ENCODE measurements at places on chromosomes 7 and 10. TPM values are rescaled to one million over a fixed set of nuclear protein-coding genes. Genes with fewer than 3 reads are reported as not detected.

- DNase-seq, result no peak
Measured at GRCh38 chr10:95502377-95502776, 58.8 kb downstream of the SORBS1 start.

- DNase-seq, result no peak
Measured at GRCh38 chr10:78304091-78305045, 270.7 kb downstream of the RPS24 start.

DNA sequence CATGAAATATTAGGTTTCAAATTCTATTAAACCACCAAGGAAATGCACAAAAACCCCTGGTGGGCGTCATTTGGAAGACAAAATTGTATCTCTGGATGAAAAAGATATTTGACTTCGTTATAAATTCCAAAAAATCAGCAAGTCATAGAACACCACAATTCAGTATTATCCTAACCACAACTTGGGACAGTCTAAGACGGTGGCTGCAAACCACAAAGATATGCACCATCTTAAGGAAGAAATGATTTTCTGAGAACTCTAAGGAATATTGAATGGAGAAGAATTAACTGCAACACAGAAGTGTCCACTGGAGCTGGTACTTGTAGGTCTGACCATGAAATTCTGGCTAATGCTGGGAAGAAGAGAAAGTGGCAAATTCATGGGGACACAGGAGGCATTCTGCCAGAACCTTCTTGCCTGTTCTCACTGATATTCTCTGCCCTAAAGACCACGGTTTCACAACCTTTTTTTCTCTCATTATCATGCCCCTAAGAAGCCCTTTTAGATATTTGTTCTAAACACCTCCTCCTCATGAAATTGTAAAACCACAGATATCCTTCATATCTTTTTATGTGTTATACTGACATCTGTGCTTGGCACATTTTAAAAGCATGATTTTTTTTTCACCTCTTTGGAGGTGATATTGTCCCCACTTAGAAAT is 92.9 kb downstream of the SFMBT2 start:
- no peak for DNase-seq

GRCh38 chr7:112145206-112145605 is 61.0 kb downstream of the DOCK4 start:
- DNase-seq, result no peak

GRCh38 chr10:17022896-17023295 is 106.7 kb downstream of the CUBN start:
- DNase-seq, result no peak

GRCh38 chr10:31770307-31770902 is 158.2 kb downstream of the ARHGAP12 start:
- DNase-seq, result no peak

DNA sequence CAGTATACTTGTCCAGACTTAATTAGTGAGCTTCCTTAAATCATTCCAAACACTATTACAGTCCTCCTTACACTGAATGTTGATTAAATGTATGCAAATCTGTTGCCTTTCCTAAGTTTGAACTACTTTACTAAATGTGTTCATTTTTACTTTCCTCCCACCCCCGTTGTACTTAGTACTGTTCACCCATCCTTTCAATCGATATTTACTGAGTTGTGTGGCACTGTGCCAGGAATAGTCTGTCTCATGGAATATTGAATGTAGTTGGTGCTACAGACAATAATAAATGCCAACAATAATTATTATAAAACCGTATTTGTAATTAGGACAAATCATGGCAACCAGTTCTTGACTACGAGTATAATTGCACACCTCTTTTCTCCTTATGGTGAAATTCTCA is 335.7 kb downstream of the GPR37 start:
- no peak for DNase-seq

DNA sequence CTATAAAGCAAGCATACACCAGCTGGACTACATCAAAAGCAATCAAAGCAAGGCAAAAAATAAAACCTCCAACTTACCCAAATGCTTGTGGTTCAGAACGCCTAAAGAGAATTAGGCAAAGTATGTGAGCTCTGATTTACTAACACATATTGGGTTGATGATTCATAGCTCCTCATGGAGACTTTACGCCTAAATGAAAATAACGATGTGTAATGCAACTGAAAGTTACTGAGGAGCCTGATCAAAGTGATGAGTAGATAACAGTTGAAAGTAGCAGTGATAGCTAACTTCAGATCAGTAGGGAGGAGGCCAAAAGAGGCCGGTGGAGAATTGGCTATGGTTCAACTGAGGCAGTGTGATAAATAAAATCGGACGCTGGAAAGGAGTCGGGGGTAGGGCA is 85.0 kb downstream of the MPP7 start:
- no peak for DNase-seq

- DNase-seq, result no peak
Measured at GRCh38 chr10:91935886-91936285, 12.3 kb downstream of the BTAF1 start.

GRCh38 chr7:23893942-23894891 is 184.2 kb downstream of the STK31 start:
- no peak for DNase-seq

- no peak for DNase-seq
Measured at GRCh38 chr10:3945026-3945425, 160.0 kb upstream of the KLF6 start.

DNA sequence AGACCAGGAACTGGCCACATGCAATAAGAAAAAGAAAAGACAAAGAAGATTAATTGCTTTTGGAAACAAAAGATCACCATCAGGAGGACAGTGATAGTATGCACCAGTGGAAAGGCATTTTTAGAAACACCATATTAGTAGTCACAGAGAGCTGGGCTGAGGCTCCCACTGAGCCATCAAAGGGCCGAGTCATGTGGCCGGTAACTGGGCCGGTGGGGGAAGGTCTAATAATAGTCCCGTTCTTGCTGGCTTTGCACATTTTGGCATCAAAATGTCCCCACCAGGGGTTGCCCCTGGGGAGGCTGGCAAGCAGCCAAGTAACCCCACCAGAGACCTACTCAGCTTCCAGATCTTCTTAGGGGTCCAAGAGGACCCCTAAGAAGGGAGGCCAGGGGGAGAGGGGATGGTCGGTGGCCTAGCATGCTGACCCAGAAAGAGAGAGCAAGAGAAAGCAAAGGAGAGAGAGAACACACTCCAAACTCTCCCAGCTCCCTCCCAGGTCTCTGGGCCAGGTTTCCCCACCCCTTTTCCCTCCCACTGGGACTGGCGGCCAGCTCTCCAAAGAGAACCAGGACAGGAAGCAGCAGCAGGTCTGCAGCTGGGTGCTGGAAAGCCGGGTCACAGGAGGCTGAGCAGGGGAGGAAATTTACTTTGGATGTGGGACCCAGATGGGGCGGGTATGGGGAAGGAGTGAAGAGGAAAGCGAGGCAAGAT is 70.2 kb upstream of the FGFR2 start:
- peak; percentile 88 for DNase-seq

DNA sequence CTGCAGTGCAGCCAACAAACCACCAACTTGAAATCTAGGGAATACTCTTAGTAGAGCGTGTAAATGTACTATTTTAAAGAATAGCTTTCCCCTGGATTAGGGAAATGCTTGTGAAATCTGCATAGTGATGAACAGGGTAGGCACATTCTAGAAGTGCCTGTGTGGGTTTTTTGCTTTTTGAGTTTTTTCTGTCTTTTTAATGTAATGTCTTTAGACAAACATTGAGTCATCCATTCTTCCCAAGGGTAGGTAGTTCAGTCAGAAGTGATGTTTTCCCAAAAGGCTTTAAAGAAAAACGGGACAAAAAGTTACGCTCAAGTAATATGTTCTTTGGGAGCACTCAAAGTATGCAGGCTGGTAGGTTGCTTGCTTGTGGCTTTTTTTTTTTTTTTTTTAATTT is 130.0 kb downstream of the AUTS2 start:
- no peak for DNase-seq

- peak; percentile 79 for DNase-seq
Measured at GRCh38 chr10:97539523-97540200, 32.9 kb upstream of the ANKRD2 start.

DNA sequence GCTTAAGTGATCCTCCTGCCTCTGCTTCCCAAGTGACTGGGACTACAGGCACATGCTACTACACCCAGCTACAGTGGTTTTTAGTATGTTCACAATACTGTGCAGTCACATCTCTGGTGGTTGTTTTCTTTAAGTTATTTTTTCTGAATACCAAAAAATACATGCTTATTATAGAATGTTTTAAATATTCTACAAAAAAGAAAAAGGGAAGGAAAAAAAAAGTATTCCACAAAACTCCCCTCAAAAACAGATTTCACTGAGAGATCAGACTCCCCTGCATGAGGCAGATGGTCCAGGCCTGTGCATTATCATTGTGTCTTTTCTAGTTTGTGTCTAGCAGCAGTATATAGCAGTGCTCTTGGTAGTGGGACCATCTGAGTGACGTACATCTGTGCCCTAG is 36.8 kb downstream of the OGDH start:
- DNase-seq, result no peak

GRCh38 chr10:61779276-61779675 is 116.5 kb downstream of the CABCOCO1 start:
- DNase-seq, result no peak

- DNase-seq, result no peak
Measured at GRCh38 chr10:49474901-49475300, 64.0 kb downstream of the ERCC6 start.

DNA sequence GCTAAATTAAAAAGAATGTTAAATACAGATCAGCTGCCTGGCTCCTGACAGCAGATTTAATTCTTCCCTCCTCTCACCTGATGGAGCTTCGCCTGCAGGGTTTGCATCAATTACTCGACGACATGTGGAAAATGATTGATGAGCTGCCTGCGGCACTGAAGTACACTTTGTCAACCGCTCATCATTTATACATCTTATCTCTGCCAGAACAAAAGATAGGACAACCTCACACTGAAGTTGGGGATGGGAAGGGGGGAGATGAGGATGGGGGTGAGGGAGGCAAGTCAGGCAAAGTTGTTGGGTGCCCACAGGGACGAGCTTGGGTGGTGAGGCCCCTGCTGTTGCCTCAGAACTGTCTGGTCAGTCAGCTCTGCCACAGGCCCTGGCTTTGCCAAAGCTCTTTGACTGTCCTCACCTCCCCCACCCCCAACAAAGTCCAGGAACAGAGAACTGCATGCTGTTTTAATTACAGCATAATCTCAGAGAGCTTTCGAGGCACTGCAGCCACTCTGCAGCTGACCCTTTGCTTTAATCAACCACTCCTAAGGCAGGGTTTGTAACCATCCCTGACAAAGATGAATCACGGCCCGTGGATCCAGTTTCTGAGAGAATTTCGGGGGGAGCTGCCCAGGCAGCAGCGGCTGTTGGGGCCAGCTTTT is 702.3 kb downstream of the LRMDA start:
- peak; percentile 52 for DNase-seq

Gene SP8
- not detected for total RNA-seq

Gene MCM7
- 47.2 TPM for total RNA-seq

Gene BICC1
- total RNA-seq, result 136 TPM

Gene ENTPD1
- 36.6 TPM for total RNA-seq

Gene SLC18A2
- total RNA-seq, result 4.6 TPM

Gene PPP1R17
- total RNA-seq, result not detected

Measured in kidney (tissue), 22 donors.